ENCODE measurements at places on chromosomes 11 and 22. TPM values are rescaled to one million over a fixed set of nuclear protein-coding genes. Genes with fewer than 3 reads are reported as not detected.

GRCh38 chr11:91608677-91609076 lies 615.9 kb upstream of the FAT3 start:
- no peak for DNase-seq

DNA sequence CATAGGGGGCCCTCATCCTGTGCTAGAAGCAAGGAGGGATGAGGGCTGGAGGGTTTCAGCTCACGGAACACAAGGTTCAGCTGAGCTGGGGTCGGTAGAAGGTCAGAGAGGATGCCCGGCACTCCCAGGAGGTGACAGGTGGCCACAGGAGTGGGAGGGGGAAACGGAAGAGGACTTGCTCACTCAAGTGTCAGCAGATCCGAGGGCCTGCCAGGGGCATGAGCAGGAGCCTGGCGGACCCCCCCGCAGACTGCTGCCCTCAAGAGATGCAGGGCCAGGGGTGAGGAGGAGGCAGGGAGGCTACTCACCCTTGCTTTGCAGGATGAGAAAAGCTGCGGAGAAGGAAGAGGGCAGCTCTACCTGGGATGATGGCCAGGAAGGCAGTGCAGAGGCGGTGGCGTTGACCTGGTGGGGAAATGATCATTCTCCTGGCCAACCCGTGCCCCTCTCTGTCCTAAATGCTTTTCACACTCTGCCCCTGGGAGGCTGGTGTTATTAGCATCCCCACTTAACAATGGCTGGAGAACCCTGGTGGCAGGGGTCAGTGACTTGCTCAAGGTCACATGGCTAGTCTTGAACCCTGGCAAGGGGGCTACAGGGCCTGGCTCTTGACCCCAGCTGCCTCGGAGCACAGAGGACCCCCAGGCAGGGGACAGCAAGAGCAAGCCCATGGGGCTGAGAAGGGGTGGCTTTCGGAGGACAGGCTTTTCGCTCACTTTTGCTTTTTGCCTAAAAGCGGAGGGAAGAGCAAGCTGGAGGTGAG lies 30.1 kb upstream of the CSNK1E start:
- DNase-seq: no peak

DNA sequence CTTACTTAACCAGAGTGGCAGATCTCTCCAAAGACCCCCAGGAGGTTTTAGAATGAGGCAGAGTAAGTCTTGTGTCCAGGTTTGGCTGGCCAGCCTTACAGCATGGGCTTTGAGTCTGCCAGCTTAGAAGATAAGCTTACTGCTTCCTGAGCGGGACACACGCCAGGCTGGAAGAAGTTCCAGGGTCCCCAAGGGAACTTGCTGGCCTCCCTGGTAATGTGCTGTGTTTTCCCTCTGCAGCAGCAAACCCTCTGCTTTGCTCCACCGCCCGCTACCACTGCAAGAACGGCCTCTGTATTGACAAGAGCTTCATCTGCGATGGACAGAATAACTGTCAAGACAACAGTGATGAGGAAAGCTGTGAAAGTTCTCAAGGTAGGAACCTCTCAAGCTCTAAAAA lies 154.2 kb downstream of the LDLRAD3 start:
- DNase-seq: no peak

GRCh38 chr22:41574847-41575381 lies 14.1 kb downstream of the CSDC2 start:
- DNase-seq: no peak

DNA sequence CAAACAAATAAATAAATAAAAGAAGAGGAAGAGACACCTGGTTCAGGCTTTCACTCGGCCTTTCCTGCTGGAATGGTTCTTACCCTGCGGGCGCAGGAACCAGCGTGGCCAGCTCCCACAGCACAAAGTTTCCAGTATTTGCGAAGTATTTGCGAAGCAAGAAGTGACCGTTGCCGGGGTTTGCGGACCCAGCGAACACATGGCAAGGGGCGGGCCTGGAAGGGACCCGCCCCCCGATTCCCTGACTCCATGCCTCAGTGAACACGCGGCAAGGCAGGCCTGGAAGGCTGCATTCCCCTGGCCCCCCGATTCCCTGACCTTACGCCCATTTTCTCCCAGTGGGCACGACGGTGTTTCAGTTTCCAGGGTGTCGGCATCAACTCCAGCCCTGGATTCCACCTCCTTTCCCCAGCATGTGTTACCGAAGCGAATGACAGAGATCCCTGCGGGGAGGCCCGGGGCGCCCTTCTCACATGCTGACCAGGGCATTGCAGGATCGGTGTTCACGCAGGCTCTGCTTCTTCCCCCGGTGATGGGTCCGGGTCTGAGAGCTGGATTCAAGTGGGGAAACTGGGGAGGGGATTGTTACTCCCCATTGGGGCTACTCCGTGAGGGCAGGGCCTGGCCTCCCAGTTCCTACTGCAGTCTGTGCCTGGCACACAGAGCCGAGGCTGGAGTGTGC lies 102.8 kb downstream of the MPPED1 start:
- no peak for DNase-seq

- peak; percentile 26 for DNase-seq
Observed at GRCh38 chr11:65551572-65552387, 6.4 kb downstream of the LTBP3 start.

DNA sequence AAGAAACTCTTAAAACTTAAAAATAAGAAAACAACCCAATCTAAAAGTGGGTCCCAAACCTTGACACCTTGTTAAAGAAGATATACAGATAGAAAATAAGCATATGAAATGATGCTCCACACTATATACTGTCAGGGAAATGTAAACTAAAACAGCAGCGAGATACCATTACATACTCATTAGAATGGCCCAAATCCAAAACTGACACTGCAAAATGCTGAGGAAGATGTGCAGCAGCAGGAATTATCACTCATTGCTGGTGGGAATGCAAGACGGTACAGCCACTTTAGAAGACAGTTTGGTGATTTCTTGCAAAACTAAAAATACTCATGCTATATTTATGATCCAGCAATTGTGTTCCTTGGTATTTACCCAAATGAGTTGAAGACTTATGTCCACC lies 5.0 kb upstream of the RNF26 start:
- no peak for DNase-seq

DNA sequence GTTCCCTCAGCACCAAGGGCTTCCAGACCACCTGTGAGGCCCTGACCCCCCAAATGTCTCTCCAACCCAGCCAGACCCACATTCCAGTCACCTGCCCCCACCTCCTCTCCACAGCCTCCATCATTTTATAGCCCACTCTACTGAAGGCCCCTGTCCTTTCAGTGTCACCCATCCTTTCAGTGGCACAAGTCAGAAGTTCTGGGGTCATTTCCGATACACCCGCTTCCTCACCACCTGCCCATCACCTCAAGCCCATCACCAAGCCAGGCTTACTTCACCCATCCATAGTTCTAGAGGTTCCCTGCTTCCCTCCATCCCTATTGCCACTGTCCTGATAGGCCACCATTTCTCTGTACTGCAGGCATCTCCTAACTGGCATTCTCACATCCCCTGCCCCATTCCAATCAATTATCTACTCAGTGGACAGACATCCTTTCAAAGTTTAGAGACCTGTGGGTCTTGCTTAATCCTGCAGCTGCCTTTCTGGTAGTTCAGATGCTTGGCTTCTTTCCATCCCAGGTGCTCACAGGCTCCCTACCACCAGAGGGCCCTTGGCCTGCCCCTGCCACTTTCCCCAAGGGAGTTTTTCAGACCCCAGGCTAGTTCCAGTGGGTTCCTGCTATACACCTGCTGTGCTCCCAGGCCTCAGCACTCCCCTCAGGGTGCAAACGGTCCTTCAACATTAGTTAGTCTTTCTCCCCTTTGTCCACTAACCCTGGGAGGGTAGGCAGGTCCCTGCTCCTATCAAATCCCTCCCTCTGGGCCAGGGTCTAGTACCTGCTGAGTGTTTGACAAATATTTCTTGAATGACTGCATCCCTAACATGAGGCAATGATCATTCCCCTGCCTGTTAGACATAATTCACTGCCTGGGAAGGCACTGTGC lies 7.6 kb downstream of the KCNQ1OT1 start:
- DNase-seq: peak; percentile 53

GRCh38 chr22:49297286-49297870 lies 530.3 kb downstream of the BRD1 start:
- no peak for DNase-seq

GRCh38 chr11:125457814-125458343 lies 38.2 kb downstream of the FEZ1 start:
- peak; percentile 3 for DNase-seq

DNA sequence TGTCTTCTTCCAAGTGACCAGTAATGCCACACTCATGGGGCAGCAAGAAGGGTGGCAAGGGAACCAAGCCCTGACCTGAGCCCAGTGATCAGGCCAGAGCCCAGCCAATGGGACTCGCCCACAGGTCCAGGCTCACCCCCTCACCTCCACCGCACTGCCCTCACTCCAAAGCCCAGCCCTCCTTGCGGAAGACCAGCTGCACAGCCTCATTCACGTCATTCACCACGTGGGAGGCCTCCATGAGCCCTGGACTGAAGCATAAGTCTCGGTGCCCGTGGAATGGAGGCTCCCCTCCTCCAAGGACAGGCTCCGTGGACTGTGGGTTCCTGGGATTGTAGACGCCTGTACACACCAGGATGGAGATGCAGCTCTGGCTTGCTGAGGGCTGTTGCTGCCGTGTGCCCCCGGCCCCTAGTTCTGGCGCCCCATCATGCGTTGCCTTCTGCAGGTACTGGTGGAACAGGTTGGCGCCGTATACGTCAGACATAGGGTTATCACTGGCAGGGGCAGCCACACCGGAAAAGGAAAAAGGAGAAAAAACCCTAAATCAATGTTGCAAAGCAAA lies 16.8 kb upstream of the TMEM121B start:
- no peak for DNase-seq

GRCh38 chr22:38051900-38052862 lies 5.0 kb upstream of the PICK1 start:
- DNase-seq: peak; percentile 42

DNA sequence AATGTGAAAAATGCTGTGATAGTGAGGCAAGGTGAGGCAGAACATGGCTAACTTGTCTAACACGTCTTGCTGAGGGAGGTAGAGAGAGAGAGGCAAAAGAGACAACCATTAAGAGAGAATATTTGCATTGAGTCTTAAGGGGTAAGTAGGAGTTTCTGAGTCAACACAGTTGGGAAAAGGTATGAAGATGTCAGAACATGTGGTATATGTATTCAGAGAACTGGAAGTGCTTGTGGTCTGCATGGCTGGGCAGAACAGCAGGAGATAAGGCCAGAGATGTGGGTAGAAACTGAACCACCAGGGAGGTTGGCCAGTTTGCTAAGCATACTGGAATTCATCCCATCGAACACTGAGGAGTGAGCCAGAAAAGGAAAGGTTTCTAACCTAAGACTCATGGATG lies 25.0 kb upstream of the SLC5A1 start:
- DNase-seq: peak; percentile 33

- no peak for DNase-seq
Observed at GRCh38 chr11:117486059-117486458, 158.4 kb downstream of the CEP164 start.

DNA sequence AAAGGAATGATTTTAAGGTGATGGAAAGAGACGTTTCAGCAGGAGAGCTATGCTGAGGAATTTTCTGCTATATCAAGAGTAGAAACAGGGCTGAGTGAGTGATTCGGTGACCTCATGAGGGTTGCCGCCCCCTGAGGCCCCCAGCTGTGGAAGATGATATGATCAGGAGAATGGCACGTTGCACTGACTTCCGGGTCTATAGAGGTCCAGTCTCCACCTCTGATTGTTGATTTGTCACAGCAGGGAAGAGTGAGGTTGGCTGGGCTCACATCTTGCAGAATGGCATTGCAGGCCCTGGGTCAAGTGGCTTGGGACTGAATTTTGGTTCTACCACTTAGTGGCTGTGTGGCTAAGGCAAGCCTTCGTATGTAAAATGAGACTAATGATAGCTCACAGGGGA lies 205.1 kb downstream of the SNX19 start:
- no peak for DNase-seq

- DNase-seq: no peak
Observed at GRCh38 chr11:6251990-6252473, 7.6 kb upstream of the CCKBR start.

GRCh38 chr11:134711588-134711987 lies 299.5 kb upstream of the B3GAT1 start:
- no peak for DNase-seq

- no peak for DNase-seq
Observed at GRCh38 chr11:116065986-116066385, 561.8 kb upstream of the CADM1 start.

Gene PHF21B
- not detected for total RNA-seq

Gene SLC22A12
- not detected for total RNA-seq

Gene ACTN3
- total RNA-seq: not detected

Gene TMX2
- total RNA-seq: 61.1 TPM

Gene TPH1
- total RNA-seq: 0.15 TPM

Gene DEFB108B
- total RNA-seq: not detected

Gene TRPC6
- total RNA-seq: not detected

Gene CRYBB3
- total RNA-seq: not detected

Gene KCNK7
- not detected for total RNA-seq

Gene ABCC8
- total RNA-seq: not detected

Data from renal cortical epithelial cell (primary cell).